Activated naive CD4-positive, alpha-beta T cell treated with anti-CD3 and anti-CD28 coated beads, Interleukin-2, amount 10 ng/mL, durations not matched to agents 7 days and 5 days (primary cell): ENCODE measurements at places on chromosomes 5 and 9.

GRCh38 chr5:164577742-164578141, 1072.3 kb downstream of the MAT2B start:
- no peak for DNase-seq

DNA sequence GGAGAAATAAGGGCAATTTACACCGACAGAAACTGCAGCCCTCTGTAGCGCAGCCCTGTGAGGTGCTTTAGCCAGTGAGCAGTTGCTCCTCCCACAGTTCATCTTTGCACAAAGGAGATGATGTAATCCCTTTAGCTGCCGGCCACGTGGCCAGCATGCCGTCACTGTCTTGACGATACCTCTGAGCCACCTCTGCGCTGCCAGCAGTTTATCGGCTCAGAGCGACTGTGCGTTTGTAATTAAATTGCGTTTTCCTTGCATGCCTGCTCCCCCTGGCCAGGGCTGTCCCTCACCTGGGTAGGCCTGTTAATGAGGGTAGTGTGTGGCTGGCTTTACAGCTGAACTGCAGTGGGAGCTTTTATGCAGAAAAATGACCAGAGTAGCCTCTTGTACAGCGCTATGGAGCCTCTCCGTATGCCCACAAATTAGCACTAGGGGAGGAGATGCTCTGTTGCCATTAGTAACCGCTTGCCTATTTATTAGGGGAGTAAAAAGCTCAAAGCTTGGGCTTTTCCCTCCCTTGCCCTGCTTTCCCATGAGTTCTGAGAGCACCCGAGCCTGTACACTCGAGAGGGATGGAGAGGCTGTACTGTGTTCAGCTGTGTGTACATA, 107.0 kb downstream of the TRIO start:
- DNase-seq, result no peak

- DNase-seq, result no peak
These were observed 341.2 kb upstream of the CTNND2 start for GRCh38 chr5:12245429-12245828.

- DNase-seq, result no peak
These were observed 93.5 kb upstream of the SHB start for GRCh38 chr9:38162332-38163211.

DNA sequence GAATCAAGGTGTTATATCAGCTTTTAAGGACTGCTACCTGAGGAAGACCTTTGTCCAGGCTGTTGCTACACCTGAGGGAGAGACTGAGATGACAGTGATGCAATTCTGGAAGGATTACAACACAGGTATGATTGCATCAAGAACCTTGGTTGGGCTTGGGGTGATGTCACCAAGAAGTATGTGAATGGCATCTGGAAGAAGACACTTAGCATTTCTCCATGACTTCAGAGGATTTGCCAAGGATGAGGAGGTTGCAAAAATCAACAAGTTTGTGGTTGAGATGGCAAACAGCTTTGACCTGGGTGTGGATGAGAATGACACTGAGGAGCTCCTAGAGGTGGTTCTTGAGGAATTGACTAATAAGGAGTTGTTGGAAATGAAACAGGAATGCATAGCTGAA, 67.9 kb upstream of the PANK3 start:
- DNase-seq, result no peak

DNA sequence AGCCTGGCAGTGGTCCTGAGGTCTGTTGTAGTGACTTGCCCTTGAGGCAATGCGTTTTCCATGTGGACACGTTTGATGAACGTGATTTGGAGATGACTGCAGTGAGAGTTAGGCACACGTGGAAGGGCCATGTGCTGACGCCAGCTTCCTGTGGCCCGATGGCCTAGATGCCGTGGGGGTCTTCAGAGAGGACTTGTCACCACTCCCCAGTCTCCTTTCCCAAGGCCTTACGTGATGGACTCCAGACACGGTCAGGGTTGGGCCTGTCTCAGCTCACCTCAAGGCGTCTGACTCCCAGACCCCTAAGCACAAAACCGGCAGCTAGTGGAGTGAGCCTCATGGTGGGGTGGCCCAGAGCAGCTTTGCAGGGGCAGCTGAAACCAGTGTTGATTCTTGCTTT, 92.9 kb downstream of the ANGPTL2 start:
- DNase-seq, result no peak

GRCh38 chr5:15233566-15233965, 266.4 kb upstream of the FBXL7 start:
- no peak for DNase-seq

DNA sequence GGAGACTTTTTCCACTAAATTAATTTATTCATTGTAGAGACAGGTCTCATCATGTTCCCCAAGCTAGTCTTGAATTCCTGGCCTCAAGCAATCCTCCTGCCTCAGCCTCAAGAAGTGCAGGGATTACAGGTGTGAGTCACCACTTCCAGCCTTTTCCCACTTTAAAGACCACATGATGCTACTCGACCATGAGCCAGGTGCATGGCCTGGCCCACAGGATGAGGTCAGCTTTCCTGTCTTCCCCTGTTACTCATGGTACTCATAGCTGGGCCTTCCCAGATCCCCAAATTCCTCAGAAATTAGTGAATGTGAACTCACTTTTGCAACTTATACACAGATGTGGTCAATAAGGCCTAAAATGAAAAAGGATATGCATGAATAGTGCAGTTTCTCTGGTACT, 395.9 kb downstream of the SEMA5A start:
- no peak for DNase-seq

GRCh38 chr9:127614961-127615360, 2.9 kb downstream of the STXBP1 start:
- no peak for DNase-seq

- DNase-seq, result no peak
These were observed 1093.7 kb upstream of the ACO1 start for GRCh38 chr9:31290731-31291130.

- DNase-seq, result no peak
These were observed 29.4 kb upstream of the RAI14 start for GRCh38 chr5:34626751-34627150.

- DNase-seq, result no peak
These were observed 80.5 kb downstream of the SH3RF2 start for GRCh38 chr5:146016764-146017484.

DNA sequence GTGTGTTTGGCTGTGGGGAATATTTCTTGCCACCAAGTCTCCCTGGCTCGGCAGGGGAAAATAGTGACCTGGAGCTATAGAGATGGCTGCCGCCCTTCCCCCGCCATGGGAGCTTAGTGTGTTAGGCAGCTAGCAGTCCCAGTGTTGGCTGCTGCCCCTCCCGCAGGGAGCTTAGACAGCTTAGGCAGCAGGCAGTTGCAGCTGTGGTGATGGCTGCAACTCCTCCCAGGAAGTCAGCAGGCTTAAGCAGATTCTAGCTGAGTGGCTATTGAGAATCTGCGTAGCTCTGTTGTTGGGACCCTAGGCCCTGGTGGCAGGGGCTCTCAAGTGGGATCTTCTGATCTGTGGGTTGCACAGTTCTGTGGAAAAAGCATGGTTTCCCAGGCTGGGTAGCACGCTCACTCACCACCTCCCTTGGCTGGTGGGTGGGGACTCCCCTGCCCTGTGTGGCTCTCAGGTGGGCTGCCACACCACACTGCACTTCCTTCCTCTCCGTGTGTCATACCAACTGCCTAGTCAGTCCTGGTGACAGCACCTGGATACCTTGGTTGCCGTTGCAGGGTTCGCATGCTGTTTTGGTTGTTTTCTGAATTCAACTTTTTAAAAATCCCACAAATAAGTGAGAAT, 9.3 kb downstream of the OR1N2 start:
- DNase-seq, result no peak

GRCh38 chr5:174491761-174492350, 232.5 kb upstream of the MSX2 start:
- no peak for DNase-seq

DNA sequence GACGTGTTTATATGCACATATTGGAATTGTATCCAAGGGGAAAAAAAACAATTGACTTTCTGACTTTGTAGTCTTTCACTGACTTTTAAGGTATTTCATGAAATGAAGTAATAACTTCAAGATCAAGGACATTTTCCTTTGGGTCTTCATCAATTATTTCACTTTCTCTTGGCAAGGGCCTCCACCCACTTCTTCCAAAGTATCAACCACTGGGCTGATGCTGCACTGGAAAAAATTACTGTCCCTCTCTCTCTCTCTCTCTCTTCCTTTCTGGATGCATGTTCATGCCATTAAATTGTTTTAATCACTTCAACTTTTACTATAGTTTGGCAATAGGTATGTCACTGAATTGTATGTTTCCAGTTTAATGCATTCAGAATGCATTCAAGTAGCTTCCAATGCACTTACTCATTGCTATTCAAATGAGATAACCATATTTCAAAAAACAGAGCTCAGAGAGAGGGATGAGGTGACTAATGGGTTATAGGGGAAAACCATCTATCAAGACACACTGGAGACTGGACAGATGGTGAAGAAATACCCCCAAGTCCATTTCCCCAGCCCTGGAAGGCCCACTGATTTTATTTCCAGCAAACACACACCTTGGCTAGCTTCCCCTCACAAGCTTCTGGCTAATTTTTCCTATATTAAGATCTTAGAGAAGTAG, 585.3 kb downstream of the EBF1 start:
- no peak for DNase-seq
